Stimulated activated CD8-positive, alpha-beta memory T cell treated with anti-CD3 and anti-CD28 coated beads, Interleukin-7, amount 100 ng/mL, for 1 hour (primary cell): ENCODE measurements at places on chromosomes 3 and 15.

- DNase-seq: no peak
Observed at GRCh38 chr3:192863091-192863420, 54.6 kb downstream of the MB21D2 start.

DNA sequence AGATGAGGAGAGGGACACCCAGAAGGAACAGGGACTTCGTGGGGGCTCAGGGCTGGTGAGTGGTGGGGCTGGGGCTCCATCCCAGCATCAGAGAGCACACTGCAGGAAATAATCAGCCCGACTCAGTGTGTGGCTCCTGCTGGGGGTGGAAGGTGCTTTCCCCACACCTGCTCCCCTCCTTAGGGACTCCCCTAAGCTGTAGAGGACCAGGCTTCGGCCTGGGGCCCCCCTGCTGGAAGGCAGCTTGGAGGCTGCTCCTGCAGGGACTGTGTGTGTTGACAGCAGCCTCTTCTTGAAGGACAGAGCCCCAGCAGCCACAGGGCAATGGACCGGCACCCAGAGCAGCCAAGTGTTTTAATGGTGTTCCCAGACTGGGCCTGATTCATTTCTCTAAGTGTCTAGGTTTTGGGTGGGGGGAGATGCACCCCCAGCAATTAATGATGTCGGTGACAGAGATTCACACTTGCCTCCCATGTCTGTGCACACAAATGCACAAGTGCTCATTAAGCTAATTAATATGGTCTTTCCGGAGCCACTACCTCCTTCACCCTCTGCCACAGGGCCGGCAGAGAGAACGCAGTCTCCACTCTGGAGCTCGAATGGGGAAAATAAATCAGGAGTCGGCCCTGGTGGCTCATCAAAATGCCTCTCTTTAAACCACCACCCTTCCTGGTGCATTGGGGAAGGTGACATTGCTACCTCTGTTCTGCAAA is 16.9 kb upstream of the FGD5 start:
- no peak for DNase-seq

GRCh38 chr3:17629400-17629799 is 113.0 kb downstream of the TBC1D5 start:
- DNase-seq: no peak

GRCh38 chr3:170584585-170585007 is 1.3 kb downstream of the SLC7A14 start:
- no peak for DNase-seq

DNA sequence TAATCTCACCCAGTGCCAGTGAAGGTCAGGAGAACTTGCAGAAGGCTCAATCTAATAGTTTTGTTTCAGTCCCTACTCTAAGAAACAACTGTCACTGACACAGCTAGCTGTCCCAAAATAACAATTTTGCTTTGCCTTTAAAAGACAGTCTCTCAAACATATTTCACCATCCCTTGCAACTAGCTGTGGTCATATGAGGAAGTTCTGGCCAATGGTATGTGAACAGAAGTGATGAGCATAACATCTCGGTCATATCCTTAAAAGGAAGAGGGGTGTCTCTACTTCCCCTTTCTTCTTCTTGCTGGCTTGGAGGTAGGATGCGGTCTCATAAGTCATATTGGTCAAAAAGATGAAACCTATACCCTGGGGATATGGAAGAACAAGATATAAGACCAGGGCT is 198.1 kb downstream of the NEK10 start:
- no peak for DNase-seq

- no peak for DNase-seq
Observed at GRCh38 chr15:52683580-52683979, 4.4 kb upstream of the ATOSA start.

DNA sequence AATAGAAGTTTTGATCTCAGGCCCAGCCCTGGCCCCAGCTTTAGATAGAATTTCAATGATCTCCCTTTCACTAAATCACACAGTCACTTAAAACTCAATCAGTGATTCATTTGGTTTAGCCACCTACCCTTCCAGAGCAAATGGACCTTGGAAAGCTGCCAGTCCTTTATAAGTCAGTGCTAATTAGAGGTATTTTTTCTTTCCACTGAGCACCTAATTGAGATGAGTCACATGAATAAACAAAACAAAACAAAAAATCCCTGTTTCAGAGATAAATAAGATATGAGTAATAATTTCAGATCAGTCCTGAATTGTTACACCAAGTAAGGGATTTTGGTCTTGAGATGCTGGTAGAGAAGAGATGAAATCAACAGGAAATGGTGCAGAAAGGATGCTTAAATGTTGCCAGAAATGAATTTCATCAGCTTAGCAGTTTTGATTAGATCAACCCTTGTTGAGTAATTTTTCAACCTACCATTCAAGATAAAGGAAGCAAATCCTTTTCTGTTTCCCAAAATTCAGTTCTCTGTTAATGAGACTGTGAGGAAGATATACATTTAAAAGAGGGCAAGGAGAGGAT is 352.0 kb upstream of the COL8A1 start:
- DNase-seq: no peak

DNA sequence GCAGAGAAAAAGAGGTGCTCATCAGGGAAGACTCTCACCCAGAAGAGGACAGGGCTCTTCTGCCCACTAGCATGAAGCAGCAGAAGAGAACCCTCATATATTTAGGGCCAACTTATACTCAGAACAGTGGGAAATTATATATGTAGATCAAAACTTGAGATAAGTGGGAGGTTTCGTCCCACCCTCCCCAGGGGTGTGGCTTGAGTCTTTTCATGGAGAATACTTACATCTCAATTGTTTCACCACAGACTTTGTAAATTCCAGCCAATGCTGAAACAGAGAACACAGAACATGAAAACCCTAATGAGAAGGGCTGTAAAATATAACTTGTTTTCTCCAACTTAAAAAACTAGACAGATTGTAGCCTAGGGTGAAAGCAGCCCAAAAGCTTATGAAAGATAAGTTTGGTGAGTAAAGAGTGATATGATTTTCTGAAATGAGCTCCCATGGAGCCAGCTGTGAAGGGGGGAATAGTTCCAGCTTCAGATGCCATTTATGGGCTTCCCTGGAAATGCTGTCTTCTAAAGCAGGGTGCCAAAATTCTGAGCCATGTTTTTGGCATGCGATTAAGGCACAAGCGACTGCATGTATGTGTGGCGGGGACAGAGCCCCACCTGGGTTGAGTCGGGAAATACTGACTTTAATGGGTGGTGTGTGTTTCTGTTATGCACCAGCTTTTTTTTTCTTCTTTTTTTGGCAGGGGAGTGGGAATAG is 92.9 kb downstream of the WDR76 start:
- DNase-seq: no peak

- no peak for DNase-seq
Observed at GRCh38 chr3:50263478-50264382, 5.2 kb upstream of the SEMA3B start.

- no peak for DNase-seq
Observed at GRCh38 chr3:78906245-78906644, 861.6 kb downstream of the ROBO1 start.

- DNase-seq: no peak
Observed at GRCh38 chr3:186705882-186706780, 11.0 kb upstream of the KNG1 start.

- no peak for DNase-seq
Observed at GRCh38 chr3:183692436-183692835, 5.2 kb upstream of the YEATS2 start.

GRCh38 chr3:22779737-22780136 is 423.4 kb upstream of the UBE2E2 start:
- DNase-seq: no peak

- no peak for DNase-seq
Observed at GRCh38 chr3:18888370-18888769, 259.9 kb upstream of the KCNH8 start.

DNA sequence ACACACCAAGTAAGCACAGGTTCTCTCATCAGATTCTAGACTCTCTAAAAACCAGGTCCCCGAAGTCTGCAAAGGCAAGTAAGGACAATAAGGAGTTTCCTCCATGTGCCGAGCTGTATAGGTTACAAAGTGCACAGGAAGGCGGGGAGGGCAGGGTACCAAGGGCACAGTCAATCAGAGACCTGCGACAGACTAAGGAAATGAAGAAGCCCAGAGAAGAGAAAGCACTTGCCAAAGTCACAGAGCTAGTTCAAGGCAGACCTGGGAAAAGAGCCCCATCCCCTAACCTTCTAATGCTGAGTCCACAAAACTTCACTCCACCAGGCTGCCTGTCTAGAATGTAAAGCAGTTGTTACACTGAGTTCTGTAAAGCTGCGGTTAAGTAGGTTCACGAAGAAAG is 1.7 kb downstream of the SEC13 start:
- DNase-seq: no peak

GRCh38 chr15:88440021-88440420 is 27.2 kb downstream of the MRPL46 start:
- DNase-seq: no peak

DNA sequence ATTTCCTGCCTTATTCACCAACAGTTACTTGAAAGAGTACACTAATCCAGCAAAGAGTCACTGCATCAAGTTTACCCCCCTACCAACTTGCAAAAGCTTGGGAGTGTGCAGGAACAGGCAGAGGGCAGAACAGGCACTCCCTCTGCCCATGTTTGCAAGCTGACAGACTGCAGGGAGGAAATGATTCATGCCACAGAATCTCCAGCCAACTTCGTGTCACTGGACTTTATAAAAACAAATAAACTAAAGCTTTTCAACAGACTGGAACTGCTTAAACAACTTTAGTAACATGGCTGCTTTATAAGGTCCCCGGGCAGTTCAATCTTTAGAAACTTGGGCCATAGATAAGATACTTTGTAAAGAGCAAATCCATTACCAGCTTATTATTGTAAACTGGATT is 129.5 kb downstream of the THRB start:
- no peak for DNase-seq

GRCh38 chr15:74995779-74996765 is 709 bp downstream of the SCAMP5 start:
- DNase-seq: no peak

DNA sequence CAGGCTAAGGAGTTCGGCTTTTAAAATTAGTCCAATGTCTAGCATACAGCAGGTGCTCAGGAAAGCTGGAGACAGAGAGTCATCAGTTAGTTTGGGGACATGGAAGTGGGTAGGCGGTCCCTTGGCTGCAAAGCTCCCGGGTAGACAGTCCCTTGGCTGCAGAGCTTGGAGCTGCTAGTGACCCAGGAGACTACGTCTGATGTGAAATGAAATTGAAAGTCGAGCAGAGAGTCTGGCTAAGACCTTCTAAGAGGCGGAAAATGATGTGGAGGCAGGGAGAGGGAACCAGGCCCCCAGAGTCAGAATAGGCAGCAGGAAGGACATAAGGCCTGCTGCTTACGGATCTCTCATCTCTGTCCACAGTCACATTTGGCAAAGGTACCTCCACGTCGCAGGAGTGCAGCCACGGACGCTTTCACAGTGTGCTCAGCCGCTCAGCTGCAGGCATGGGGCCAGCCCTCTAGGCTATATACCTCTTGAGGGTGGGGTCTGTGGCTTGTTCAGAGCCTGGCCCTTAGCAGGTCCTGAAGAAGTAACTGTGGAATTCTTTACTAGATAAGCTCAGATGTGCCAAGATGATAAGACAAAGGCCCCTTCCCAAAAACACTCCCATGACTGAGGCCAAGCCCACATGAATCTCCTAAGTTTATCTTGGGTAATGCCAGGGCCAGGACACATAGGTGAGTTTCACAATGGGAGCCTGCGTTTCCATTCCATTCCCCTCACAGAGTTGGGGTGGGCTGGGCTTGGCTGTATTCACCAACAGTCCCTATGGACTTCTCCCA is 131.7 kb downstream of the XXYLT1 start:
- no peak for DNase-seq
